Spleen (tissue), 13 donors: ENCODE measurements at places on chromosomes 4 and X.

GRCh38 chr4:177051473-177052060, 258.1 kb upstream of the NEIL3 start:
- no peak for DNase-seq

DNA sequence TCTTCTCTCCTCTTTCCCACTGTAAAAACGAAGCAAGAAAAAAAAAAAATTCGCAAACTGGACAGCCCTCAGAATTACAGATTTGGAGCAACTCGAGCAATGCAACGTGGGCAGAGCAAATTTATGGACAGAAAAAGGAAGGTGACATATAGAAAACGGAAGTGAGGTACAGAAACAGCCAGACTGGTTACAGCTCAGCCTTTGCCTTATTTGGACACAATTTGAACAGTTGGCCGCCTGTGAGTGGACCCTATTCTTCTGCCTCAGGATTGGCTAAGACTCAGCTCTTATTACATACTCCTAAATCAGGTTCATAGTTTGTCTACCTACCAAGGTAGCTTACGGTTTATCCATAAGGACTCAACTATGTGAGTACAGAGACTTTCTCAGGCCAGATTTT, 98.8 kb downstream of the SOWAHB start:
- DNase-seq = no peak

- no peak for DNase-seq
Measured at GRCh38 chr4:41839916-41840854, 91.7 kb upstream of the PHOX2B start.

GRCh38 chr4:158444621-158445020, 77.1 kb upstream of the RXFP1 start:
- no peak for DNase-seq

DNA sequence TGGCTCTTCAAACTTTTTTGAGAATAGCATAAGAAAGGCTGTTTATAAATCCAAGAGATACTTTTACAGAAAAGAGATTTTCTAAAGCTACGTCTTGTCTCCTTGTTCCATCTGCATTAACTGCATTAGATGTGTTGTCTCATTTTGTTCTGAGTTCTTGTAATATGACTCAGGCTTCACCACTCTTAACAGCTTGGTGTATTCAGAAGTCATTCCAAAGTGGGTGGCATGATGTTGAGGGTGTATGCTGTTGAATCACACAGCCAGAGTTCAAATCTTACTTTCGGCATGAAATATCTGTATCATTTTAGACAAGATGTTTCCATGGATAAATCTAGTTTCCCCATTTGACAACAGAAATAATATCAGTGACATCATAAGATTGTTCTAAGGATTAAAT, 30.1 kb downstream of the SYTL5 start:
- no peak for DNase-seq

DNA sequence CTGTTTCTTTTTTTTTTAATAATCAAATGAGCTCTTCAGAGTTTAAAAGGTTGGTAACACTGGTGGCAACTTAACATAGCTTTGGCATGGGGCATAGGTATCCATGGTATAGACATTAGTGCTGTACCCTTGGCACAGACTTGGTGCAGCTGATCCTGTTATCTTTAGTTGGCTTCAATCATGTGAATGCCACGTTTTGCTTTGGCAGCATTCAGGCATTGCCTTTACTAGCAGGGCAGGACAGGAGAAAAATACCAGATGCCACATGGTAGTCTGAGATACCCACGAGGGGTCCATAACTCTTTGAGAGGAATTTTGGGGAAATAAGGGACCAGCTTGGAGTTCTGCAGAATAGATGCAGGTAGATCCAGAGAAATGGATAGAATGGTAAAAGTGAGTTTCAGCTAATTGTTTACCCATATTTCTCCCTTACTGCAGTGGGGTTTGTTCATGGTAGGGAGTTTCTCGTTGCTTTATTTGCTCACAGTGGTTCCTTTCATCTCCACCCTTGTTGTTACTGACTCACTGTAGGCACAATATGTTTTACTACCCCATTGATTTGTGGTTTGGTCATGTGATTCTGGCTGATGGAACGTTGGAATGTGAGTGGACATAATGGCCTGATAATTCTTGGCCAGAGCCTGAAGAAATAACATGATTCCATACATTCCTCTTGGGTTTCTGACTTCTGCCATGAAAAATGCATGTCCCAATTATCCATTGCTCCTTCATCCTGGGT, 342.7 kb downstream of the GLUD2 start:
- no peak for DNase-seq

- no peak for DNase-seq
Measured at GRCh38 chr4:111678908-111679307, 466.3 kb upstream of the FAM241A start.

DNA sequence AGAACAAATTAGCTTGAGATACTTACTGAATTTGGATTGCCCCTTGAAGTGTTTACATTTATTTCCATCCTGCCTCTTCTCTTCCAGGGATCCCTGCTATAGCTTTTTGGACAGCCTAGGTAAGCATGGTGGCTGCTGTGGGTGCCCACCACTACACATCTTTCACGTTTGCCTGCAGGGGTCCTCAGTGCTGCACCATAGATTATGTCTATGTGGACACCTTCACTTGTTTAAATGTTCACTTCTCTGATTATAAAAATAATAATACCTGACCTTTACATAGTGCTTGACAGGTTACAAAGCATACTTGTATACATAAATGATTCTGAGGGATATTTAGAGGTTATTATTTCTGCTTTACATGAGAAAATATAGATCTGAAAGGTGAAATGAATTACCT, 67.9 kb upstream of the SLC4A4 start:
- DNase-seq = no peak

DNA sequence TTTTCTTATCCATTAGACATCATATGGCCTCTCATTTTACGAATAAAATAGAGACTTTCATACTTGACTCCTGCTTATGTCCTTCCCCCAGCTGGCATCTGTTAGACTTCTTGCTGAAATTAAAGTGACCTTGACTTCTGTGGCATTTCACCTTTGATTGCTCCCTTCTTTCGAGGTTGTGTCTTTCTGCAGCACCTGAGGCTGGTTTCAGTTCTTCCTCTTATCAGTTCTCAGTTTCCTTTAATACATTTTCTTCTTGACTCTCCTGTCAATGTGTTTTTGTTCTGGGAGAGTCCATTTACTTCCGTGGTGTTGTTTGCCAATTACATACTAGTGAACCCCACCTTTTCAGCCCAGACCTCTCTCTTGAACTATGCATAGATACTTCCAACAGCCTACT, 81.6 kb downstream of the RBPJ start:
- no peak for DNase-seq

GRCh38 chrX:103730796-103731493, 20.2 kb downstream of the TMEM31 start:
- DNase-seq = no peak

- DNase-seq = no peak
Measured at GRCh38 chrX:150845091-150845490, 53.4 kb downstream of the CD99L2 start.

DNA sequence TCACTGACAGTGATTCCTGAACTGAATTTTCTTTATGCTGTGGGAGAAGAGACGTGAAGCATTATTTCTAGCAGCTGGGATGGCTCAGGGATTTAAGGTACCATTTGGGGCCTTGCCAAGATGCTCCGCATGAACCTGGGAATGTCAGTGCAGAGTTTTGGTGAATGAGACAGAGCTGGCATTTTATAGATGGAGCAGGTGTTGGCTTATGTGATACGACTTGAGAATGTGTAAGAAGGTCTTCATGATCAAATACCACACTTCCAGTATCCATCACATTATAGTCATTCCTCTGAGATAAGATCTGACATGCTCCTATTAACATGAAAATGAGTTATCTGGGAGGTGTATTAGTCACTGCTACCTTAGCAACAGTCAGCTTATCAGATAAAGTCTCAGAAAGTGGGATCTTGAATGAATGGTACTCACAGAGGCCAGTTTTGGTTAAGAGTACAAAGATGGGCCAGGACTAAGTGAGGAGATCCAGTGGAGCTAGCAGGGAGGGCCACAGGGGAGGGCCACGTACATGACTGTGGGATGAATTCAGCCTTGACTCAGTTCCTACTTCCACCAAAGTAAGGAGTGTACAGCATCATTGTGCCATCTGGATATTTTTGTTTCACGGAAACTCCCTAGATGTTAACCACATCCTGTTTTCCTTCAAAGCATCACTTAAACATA, 116.7 kb downstream of the SPCS3 start:
- DNase-seq = no peak

GRCh38 chrX:105837232-105837631, 14.9 kb downstream of the NRK start:
- DNase-seq = no peak

- no peak for DNase-seq
Measured at GRCh38 chr4:129350834-129351721, 255.1 kb downstream of the C4orf33 start.

- DNase-seq = no peak
Measured at GRCh38 chr4:112418092-112418491, 97.9 kb downstream of the NEUROG2 start.

DNA sequence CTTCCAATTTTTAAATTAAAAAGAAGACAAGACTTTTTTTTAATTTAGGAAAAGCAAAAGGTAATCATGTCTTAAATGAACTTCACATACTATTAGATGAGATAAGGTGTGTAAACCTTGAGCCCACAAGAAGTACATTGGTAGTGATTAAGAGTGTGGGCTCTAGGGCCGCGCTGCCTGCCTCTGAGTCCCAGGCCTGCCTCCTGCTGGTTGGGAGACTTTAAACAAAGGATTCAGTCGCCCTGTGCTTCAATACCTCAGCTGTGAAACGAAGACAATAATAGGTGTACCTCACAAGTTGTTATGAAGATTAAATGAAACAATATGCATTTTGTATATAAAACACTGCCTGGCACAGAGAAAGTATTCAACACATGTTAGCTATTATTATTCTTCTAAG, 95.9 kb upstream of the MYOZ2 start:
- no peak for DNase-seq

DNA sequence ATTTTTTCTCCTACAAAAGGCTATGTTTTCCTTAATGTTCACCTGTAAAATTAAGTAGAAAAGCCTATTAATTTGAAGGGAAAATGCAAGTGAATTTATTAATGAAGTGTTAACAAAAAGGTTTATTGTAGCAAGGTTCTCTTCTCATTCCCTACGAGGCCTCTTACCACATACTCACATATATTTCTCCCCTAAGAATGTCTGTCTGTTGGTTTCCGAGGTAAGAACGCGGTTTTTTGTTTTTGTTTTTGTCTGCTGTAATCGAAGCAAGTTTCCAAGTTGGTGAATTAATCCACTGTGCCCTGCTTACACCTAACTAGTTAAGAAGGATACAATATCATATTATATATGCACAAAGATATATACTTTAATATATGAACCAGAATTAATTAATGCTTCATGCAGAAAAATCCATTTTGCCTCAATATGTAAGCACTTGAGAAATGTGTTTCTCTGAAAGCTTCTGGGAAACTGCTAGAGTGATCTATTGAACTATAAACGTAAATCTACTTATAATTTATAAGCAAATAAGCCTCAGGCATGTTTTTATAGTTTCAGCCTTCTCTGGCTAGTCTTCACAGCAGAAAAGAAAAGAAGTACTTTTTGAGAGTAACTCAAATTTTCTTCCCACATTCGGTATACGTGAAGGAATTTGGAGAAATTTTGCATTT, 120.8 kb downstream of the EGF start:
- no peak for DNase-seq

GRCh38 chrX:7184816-7185215, 36.9 kb upstream of the PUDP start:
- no peak for DNase-seq

DNA sequence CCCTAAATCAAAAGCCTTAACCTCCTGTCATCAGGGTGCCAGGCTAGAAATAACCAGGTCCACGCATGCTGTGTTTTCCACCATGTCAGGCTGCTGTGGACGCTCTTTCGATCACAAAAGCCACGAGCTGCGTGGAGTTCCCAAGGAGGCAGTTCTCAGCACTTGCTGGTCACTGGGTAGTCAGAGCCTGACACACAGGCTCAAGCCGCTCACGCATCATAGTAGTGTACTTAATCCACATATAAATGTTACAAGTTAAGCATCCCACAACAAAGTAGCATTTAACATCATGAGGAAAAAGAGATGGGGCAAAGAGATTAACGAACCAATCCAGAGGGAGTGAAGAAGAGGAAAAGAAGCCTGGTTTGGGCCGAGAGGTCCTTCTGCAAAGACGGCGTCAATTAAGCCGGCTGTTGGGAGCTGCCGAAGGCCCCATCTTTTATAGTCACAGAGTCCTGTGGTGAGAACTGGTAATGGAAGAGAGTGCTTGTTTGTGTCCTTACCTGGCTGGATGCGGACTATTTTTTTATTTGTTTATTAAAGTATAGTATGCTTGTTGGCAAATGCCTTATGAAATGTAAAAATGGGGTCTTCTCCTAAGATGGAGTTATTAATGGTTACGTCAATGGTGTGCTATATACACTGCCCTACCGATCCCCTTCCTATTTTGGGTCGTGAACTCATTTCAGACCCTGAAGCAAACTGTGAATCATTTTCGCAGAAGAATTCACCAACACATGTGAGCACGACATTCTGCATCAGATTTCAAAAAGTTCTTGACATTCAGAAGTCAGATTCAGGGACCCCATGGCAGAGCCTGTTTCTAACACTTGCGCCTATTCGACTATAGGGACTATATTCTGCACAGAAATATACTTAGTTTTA, 675 bp downstream of the PRIMPOL start:
- DNase-seq = no peak

DNA sequence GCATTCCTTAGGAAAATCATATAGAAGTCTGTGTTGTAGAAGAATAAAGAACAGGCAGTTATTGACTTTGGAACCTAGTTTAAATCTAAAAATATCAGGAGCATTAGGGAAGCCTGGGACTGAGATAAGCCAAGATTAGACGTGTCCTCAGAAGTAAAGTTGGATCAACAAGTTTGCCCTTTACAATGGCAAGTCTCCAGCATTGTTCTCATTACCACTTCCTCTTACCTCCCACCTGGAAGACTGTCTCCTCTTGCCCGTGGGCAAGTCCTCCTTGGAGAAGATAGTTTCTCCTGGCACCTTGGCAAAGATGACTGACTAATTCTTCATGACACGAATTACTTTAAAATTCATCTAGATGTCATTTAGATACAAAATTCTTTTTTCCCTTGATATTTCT, 37.8 kb downstream of the CNKSR2 start:
- no peak for DNase-seq

- DNase-seq = peak; percentile 87
Measured at GRCh38 chr4:176002007-176002613, 63.5 kb upstream of the WDR17 start.

GRCh38 chr4:86472377-86473019, 112.6 kb upstream of the MAPK10 start:
- DNase-seq = no peak
